ENCODE measurements at places on chromosomes 4 and X. TPM values are rescaled to one million over a fixed set of nuclear protein-coding genes. Genes with fewer than 3 reads are reported as not detected.

TMPRSS11B gene
- not detected for polyA plus RNA-seq

PCDH18 gene
- polyA plus RNA-seq = 2.5 TPM

PDGFC gene
- 10.1 TPM for polyA plus RNA-seq

ZNF718 gene
- polyA plus RNA-seq = 11.1 TPM

TLR6 gene
- not detected for polyA plus RNA-seq

BMP3 gene
- 0.02 TPM for polyA plus RNA-seq

CYTL1 gene
- 0.46 TPM for polyA plus RNA-seq

All from cardiac muscle cell (in vitro differentiated cells and primary cell).